ENCODE measurements at places on chromosomes 16 and 17.

DNA sequence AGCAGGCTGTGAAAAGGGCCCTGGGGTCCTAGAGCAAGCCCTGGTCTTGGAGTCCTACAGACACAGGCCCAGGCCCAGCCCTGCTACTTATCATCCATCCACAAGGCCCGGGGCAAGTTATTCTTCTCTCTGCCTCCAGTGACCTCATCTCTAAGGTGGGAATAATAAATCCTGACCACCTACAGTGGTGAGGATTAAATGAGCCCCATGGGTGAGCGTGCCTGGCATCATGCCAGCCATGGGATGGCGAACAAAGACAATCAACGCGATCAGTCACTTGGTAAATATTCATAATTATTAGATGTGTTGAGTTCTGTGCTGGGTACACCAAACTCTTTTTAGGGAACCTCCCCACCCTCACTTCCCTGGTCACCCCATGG, 5.5 kb downstream of the KRT15 start:
- DNase-seq: no peak

GRCh38 chr16:65224471-65224870, 102.6 kb upstream of the CDH11 start:
- no peak for DNase-seq

DNA sequence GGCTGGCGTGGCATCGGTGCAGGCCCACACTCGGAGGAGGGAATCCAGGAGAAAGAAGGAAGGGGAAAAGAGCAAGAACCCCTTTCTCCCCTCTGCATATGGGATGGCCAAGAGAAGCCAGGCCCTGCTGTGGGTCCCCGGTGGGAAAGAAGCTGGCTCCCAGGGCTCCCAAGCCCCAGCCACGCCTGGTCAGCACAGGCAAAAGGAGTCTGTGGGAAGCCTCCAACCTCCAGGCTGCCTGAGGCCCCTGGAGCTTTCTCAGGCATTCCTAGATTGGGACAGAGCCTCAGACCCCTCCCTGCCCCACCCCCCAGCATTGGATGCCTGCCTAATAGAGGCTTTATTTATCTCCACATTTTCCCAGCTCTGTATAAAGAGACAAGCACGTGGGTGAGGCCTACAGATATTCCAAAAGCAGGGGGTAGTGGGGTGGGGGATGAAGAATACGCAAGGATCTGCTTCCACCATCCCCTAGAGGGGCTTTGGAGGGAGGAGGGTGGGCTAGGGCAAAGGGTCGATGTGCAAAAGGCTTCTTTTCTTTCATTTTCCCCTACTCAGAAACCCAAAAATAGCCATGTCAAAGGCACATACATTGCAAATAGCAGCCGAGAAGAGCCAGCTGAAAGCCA, 56.4 kb downstream of the MPRIP start:
- no peak for DNase-seq

GRCh38 chr17:35088356-35088880, 24.9 kb upstream of the RFFL start:
- DNase-seq: no peak

DNA sequence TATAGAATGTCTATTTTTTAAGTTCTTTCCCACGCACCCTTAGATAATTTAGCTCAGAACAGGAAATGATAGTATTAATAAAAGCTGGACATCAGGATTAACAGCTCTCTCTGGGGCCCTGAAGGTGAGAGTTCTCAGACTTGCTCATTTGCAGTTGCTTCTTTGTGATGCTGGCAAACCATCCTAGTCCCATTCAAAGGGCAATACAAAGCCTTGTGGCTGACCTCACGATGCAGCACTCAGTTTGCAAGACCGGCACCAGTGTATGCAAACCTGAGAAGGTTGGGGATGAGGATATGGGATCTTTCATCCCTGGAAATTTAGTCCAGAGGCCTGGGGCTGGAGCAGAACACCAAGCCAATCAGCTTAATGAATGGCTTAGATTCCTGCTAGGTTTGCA, 29.3 kb downstream of the STH start:
- DNase-seq: no peak

GRCh38 chr17:71753070-71753469, 367.8 kb upstream of the SOX9 start:
- no peak for DNase-seq

- peak; percentile 10 for DNase-seq
These were observed 28.3 kb downstream of the G6PC1 start for GRCh38 chr17:42928714-42929496.

GRCh38 chr17:75910699-75911098, 6.0 kb upstream of the MRPL38 start:
- DNase-seq: no peak

GRCh38 chr16:89721546-89722391, 432 bp downstream of the ZNF276 start:
- peak; percentile 84 for DNase-seq

- no peak for DNase-seq
These were observed 424.4 kb downstream of the PMP22 start for GRCh38 chr17:14840616-14841231.

- no peak for DNase-seq
These were observed 50.3 kb upstream of the CRHR1 start for GRCh38 chr17:45733781-45734180.

DNA sequence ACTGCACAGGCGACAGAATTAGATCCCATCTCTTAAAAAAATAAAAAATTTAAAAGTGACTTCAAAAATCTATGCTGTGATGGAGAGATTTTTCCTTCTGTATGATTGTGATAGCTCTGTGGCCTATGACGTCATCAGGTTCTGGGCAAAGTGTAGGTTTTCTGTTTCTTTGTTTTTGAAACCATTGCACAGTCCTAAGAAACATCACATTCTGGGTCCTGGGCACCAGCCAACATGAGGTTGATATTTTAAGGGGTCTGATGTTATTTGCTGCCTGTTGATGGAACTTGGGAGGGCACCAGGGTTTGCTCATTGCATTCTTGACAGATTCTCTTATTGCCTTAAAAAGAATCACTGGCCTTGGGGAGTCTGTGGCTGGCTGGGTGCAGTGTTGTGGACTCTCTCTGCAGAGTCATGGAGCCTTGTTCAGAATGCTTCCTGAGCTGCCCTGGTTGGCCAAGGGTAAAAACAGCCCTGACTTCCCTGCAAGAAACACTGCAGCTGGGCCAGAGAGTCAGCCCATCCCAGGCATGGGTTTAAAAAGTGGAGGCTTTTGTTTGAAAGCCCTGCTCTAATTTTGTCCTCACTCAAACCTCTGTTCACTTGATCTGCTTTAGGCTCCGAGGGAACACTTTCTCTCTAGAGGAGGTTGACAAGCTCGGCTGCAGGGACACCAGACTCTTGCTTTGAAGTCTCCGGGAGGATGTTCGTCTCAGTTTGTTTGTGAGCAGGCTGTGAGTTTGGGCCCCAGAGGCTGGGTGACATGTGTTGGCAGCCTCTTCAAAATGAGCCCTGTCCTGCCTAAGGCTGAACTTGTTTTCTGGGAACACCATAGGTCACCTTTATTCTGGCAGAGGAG, 10.5 kb upstream of the CYLD start:
- no peak for DNase-seq

DNA sequence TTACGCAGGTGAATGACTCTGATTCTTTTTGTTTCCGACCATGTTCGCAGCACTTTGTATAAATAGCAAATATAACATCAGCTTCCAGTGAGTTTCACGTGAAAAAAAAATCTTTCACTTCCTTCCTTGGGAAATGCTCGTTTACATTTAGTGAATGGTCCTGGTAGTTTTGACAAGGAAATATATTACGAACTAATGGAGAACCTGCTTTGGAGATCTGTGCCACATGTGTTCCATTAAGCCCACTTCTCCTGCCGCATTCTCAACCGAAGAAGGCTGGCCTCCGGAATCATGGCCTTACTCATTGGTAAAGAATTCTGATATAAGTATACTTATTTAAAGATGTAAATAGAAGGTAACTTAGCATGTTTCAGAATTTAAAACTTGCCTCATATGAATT, 3.6 kb downstream of the CRAMP1 start:
- no peak for DNase-seq

DNA sequence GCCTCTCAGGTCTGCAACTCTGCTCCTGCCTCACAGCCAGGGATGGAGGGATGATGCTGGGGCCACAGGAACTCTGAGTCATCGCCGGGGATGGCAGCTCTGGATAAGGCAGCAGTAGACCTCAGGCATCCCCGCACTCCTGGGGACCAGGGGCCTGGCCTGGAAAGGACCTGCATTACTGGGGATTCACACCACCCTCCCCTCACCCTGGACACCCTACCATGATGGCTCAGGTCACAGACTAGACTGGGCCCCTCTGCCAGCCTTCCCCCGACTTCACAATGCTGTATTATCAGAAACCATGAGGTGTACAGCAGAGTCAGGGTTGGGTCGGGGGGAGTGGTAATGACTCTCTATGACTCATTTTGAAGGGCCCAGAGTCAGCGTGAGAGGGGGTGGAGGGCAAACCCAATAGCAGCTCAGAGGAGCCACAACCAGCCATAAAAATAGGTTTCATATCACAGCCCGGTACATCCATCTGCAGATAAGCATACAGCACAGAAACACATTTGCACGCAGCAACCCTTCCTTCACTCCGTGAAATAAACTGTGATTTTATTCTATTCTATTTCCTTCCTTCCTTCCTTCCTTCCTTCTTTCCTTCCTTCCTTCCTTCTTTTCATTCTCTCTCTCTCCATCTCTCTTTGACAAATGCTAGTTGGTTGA, 28.8 kb downstream of the DYNLRB2 start:
- peak; percentile 58 for DNase-seq

- DNase-seq: no peak
These were observed 423.0 kb upstream of the PSMD7 start for GRCh38 chr16:73873643-73874042.

- no peak for DNase-seq
These were observed 10.7 kb upstream of the ZNF423 start for GRCh38 chr16:49866595-49867071.

- DNase-seq: no peak
These were observed 4.9 kb downstream of the FBXO39 start for GRCh38 chr17:6780886-6781285.

- no peak for DNase-seq
These were observed 126.6 kb upstream of the KCNJ16 start for GRCh38 chr17:69948406-69948805.

DNA sequence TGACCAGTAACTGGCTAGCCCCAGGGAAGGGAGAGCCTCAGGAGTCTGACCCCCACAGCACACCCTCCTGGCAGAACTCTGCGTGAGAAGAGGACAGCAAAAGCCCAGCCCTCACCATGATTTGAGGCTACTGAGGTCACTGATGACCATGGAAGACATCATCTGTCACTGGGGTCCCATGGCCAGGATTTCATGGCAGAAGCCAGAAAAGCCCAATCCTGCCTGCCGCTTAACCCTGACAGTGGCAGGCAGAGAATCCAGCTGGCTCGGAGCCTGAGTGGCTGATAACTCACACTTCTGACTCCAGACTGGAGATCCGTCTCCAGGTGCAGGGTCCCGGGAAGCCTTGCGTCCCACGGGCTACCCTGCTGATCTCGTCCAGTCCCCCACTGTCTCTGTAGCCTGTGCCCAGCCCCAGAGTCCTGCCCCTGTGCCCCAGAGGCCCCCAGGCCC, 17.5 kb downstream of the GRIN2C start:
- DNase-seq: no peak

DNA sequence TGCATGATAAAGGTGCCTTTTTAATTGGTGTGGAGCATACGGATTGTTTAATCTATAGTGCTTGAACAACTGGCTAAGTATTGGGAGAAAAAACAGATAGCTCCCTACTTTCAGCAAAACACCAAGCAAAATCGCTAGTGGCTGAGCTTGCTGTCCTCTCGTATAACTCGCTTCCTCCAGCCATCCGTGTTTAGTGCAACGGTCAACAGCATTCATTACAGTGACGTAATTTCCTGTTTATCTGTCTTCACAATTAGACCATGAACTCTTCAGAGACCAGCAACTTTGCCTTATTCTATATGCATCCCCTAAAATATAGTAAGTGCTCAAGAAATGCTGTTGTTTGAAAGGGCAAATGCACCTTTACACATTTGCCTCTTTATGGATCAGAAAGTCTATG, 511.9 kb downstream of the HAPSTR1 start:
- no peak for DNase-seq

GRCh38 chr17:17382971-17383370, 79.8 kb downstream of the NT5M start:
- no peak for DNase-seq

DNA sequence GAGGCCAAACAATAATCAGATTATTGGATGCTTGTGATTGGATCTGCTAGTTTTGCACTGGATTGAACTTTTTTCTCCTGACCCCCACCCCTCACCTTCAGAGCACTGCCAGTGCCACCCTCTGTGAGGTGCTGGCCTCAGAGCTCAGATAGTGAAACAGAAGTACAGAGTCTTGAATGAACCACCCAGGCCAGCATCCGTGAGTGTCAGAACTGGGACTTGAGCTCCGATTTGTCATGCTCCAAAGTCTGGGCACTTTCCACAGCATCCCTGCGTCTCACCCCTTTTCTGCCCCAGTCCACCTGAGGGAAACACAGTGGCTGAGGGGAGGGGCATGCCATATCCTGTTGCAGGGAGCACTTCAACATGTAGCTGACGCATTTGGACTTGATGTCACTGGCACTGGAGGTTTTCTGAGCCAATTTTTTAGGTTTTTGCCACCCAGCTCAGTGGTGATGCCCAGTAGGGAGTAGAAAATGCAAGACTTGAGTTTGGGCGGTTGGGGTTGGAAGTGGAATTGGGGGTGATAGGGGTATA, 47.3 kb downstream of the SMPD3 start:
- no peak for DNase-seq

- peak; percentile 40 for DNase-seq
These were observed 1.3 kb downstream of the CAVIN1 start for GRCh38 chr17:42421507-42422338.

- no peak for DNase-seq
These were observed 3.8 kb downstream of the TTYH2 start for GRCh38 chr17:74217037-74217730.

DNA sequence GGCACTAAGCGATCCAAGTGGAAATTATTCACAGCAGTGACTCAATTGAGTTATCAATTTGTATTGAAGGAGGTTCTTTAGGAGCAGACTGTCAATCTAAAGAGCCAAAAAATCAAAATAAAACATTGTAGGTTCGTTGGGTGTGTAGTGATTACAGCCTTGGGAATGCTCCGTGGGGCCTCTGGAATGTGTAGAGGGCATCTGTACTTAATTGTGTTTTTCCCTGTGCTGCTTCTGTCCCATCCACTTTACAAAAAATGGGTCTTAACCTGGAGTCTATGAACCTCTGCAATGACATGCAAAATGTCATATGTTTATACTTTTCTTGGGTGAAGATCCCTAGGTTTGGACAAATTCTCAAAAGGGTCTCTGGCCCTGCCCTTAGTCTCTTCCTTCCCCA, 215.1 kb downstream of the CCDC182 start:
- no peak for DNase-seq

GRCh38 chr16:88383401-88384221, 852 bp downstream of the ZNF469 start:
- DNase-seq: no peak
